ENCODE measurements at places on chromosomes 3 and 15.

DNA sequence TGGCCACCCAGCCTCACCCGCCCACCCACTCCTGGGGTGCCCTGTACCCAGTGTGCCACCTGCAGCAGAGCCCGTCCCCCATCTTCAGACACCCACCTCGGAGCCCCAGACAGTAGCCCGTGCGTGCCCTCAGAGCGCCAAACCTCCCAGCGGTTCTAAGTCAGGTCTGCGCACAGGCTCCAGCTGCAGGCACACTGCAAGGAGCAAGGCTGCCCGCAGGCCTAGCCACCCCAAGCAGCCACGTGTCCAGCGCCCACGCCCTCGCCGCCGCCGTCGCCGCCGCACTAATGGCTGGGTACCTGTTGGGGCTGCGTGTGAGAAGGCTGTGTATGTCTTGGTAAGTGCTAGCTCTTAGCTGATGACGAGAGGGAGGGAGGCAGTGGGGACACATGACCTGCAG lies 8.8 kb upstream of the CHST14 start:
- no peak for DNase-seq

GRCh38 chr15:58521293-58521991 lies 89.7 kb downstream of the LIPC start:
- no peak for DNase-seq

DNA sequence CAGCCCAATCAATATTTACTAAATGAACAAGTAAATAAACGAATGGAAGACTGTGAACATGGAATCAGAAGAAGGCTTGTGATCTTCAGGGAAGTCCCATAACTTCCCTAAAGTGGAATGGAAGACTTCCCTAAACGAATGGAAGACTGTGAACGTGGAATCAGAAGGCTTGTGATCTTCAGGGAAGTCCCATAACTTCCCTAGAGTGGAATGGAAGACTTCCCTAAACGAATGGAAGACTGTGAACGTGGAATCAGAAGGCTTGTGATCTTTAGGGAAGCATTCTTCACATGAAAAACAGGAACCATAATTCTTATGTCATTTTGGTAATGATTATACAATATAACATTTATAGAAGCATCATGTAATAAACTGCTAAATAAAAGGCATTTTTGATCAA lies 38.8 kb downstream of the EOGT start:
- no peak for DNase-seq

- DNase-seq = no peak
Measured at GRCh38 chr3:128453501-128454309, 13.0 kb downstream of the DNAJB8 start.

DNA sequence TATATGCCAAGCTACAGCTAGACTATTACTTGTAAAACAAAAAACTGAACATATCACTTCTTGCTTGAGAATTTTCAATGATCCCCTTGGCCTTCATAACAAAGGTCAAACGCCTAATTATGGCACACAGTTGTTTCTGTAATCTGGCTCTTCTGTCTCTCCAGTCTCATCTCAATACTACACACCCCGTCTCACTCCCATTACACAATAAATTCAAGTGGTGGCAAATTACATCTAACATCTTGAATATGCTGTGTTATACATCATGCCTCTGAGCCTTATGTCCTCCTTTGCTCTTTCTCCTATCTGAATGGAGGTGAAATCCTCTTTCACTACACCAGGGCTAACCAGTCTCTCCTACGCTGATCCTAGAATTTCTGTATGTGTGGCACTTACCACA lies 140.4 kb downstream of the TBL1XR1 start:
- DNase-seq = no peak

- DNase-seq = no peak
Measured at GRCh38 chr3:129673012-129673411, 66.5 kb upstream of the PLXND1 start.

GRCh38 chr15:71804695-71805470 lies 5.5 kb upstream of the NR2E3 start:
- no peak for DNase-seq

DNA sequence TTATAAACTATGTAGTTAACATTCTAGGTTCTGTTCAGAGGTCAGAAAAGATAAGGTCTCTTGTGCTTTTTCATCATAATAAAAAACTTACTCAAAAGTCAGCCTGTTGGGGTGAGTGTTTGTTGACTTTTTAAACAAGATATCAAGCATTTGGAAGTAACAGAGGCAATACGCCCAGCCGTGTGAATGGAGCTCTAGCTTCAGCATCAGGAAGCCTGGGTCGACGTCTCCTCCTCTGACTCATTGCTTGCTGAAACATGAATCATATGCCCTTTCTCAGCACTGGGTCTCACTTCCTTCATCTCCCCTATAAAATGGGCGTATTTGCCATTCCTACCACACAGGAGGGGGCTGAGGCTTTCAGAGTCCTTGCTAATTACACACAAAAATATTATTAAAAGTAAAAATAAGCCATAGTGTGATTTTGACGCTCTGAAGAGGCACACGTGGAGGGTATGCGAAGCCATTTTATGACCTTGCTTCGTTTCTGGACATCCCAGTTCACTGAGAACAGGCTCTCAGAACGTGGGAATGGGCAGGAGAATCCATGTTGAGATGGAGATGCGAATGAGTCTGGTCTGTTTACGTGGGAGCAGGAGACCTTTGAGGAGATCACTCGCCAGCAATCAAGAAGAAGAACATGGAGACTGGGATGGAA lies 220.8 kb upstream of the TPRG1 start:
- no peak for DNase-seq

GRCh38 chr3:56525291-56525690 lies 31.7 kb upstream of the CCDC66 start:
- DNase-seq = no peak

- no peak for DNase-seq
Measured at GRCh38 chr15:49428409-49429095, 5.5 kb downstream of the FGF7 start.

GRCh38 chr3:190009614-190010013 lies 111.1 kb downstream of the P3H2 start:
- DNase-seq = no peak

DNA sequence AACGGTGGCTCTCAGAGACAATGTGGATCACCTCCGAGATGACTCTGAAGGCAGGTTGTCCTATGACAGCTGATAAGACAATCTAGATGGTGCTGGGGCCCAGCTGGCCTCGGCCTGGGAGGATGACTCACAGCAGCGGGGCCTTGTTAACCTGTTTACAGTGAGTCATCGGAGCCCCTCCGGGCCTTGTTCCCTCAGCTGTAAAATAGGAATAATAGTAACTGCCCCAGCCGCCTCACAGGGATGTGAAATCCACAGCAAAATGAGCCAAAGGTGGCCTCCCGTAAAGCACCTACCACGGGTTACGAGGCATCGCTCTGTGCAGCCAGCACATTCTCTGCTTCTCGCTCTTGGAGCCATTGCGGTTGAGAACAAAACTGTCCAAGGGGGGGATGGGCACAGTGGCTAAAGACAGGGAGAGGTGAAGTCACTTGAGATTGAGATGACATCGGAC lies 88.6 kb upstream of the RASGRF1 start:
- DNase-seq = no peak

- DNase-seq = peak; percentile 88
Measured at GRCh38 chr15:88484682-88485331, 17.3 kb downstream of the MRPS11 start.

DNA sequence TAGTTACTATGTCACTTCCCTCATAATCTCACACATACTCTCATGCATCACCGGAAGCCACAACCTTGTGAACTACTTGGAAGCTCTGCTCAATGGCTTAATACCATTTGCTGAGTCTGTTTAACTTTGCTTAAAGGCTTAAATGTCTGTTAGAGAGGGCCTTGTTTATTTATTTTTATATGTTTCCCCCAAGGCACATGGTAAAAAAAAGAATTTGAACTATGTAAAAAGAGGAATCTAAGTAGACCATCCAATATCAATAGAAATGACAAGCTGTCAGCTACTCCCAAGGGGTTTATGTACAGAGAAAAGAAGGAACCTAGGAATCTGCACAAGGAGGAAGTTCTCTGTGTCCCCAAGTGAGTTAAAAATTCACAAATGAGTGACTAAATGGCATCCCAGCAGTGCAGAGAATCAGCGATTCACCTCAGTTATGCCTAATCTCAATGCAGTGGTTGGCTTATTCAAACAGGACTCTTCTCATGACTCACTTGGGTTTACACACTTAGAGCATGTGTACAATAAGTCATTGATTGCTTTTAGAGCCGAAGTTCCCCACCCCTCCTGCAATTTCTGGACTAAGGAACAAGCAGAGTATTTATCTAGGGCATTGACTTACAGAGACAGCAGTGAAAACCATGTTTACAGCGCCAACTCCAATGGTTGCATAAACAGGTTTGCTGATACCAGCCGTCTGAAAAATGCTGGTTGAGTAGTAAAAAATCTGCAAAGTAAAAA lies 24.4 kb downstream of the SLC2A2 start:
- DNase-seq = no peak

GRCh38 chr3:156776031-156776430 lies 50.1 kb upstream of the LEKR1 start:
- DNase-seq = no peak

- no peak for DNase-seq
Measured at GRCh38 chr15:52113235-52113634, 660 bp upstream of the BCL2L10 start.

DNA sequence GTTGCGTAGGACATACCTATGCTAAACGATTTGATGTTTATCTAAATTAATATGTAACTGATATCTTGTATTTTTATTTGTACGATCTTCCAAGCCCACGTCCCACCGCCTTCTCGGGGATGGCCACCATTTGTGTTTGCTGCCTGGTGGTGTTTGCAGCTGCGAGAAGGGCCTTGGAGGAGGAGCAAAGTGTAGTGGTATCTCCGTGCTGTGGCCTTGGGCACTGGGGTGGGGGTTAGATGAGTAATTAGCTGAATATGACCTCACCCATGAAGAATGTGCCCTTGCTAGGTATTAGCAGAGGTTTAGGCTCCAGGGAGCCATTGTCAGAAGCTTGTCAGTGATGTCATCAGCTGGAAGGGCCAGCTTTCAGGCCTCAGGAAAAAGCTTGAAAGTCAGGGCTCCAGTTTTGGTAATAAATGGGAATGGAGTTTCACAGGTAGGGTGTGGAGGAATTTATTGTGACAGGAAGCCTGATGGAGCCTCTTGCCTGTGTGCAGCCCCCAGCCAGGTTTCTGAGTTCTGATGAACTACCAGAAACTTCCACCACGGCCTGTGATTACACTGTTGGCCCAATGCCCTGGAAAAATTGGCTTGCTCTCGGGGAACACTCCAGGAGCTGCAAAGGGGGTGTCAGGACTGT lies 41.0 kb downstream of the FLNB start:
- peak; percentile 80 for DNase-seq

- DNase-seq = no peak
Measured at GRCh38 chr3:182105875-182106274, 394.1 kb downstream of the SOX2 start.
